ENCODE measurements at places on chromosomes 7 and 10. TPM values are rescaled to one million over a fixed set of nuclear protein-coding genes. Genes with fewer than 3 reads are reported as not detected.

- peaks cover 24% of the 10 kb centered on the region for H3K36me3 ChIP-seq
- DNase-seq = no peak
- H3K27me3 ChIP-seq = no peaks in the 10 kb centered on the region
- peaks cover 75% of the 10 kb centered on the region for H3K4me1 ChIP-seq
Observed at GRCh38 chr10:69328380-69328735, 50.1 kb downstream of the HK1 start.

GRCh38 chr10:10498781-10499180, 518.9 kb upstream of the CELF2 start:
- peaks cover 47% of the 10 kb centered on the region for H3K4me1 ChIP-seq
- no peak for DNase-seq
- H3K27me3 ChIP-seq = no peaks in the 10 kb centered on the region
- no peak overlapping the region for H3K4me3 ChIP-seq
- H3K27ac ChIP-seq = no peak overlapping the region

DNA sequence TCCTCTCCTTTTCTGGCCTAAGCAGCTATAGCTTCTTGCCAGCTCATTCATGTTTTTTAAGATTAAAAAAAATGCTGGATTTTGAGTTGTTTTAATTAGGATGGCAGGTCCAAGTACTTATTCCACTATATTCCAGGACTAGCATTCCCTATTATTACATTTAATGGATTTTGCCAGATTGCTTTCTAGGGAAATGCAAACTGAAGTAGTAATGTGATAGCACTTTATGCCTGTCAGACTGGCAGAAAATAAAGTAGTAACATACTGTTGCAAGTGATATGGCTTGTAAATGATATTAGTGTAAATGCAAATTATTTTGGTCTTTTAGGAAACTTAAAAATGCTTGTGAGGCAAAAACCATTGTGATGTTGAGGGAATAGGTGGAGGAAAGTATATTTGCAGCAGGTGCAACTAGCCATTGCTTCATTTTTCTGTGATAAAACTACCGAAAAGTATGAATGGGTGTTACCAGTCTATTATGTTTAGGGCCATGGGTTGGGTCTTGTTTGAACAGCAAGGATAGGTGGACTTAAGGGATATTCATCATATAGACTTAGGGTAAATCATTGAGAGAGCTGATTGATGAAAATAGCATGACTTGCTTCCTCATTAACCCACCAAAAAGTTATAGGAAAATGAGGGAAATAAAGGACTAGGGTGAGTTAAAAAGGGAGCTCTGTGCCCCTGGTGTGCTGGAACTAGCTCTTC, 19.9 kb downstream of the ZNRF2 start:
- no peaks in the 10 kb centered on the region for H3K36me3 ChIP-seq
- no peak for DNase-seq
- no peak overlapping the region for H3K4me3 ChIP-seq
- H3K4me1 ChIP-seq = no peaks in the 10 kb centered on the region
- no peaks in the 10 kb centered on the region for H3K27me3 ChIP-seq
- H3K27ac ChIP-seq = no peak overlapping the region

- no peaks in the 10 kb centered on the region for H3K4me1 ChIP-seq
- no peaks in the 10 kb centered on the region for H3K27me3 ChIP-seq
- H3K36me3 ChIP-seq = no peaks in the 10 kb centered on the region
- H3K27ac ChIP-seq = no peak overlapping the region
- no peak overlapping the region for H3K4me3 ChIP-seq
Observed at GRCh38 chr7:39583539-39583938, 17.3 kb downstream of the YAE1 start.

The SUN3 gene
- polyA plus RNA-seq = not detected

Data from CD14-positive monocyte (primary cell).